ENCODE measurements at places on chromosomes 3 and 15. TPM values are rescaled to one million over a fixed set of nuclear protein-coding genes. Genes with fewer than 3 reads are reported as not detected.

DNA sequence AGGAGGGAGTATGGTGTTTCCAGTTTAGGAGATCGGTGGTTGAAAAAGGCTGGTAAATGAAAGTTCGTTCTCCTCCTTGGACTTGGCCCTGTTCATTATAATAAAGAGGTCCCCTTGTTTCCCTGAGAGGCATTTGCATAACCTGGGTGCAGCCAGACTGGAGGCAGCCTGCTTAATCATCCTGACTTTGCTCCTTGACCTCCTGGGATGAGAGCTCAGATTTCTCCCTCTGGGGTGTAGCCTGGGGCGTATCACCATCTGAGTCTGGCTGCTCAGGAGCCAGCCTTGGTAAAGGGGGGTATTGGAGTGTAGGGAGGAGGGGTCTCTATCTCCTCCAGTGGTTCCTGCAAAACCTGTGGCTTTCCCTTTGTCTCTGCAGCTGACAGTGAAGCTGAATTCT, 21.3 kb upstream of the ACAD9 start:
- H3K36me3 ChIP-seq = no peaks in the 10 kb centered on the region
- H3K4me1 ChIP-seq = no peaks in the 10 kb centered on the region
- H3K27ac ChIP-seq = no peak overlapping the region
- H3K4me3 ChIP-seq = no peak overlapping the region
- no peak for DNase-seq

- DNase-seq = no peak
- H3K4me3 ChIP-seq = no peak overlapping the region
- no peaks in the 10 kb centered on the region for H3K4me1 ChIP-seq
- no peaks in the 10 kb centered on the region for H3K36me3 ChIP-seq
- no peak overlapping the region for H3K27ac ChIP-seq
Observed at GRCh38 chr15:37135225-37135624, 34.9 kb upstream of the MEIS2 start.

- H3K4me3 ChIP-seq = no peak overlapping the region
- no peak overlapping the region for H3K27ac ChIP-seq
- no peaks in the 10 kb centered on the region for H3K4me1 ChIP-seq
- no peaks in the 10 kb centered on the region for H3K36me3 ChIP-seq
- H3K27me3 ChIP-seq = no peaks in the 10 kb centered on the region
Observed at GRCh38 chr15:25894371-25894902, 31.3 kb upstream of the ATP10A start.

The SKIC8 gene
- total RNA-seq = 47.1 TPM

The BCL2A1 gene
- 5.9 TPM for total RNA-seq

DNA sequence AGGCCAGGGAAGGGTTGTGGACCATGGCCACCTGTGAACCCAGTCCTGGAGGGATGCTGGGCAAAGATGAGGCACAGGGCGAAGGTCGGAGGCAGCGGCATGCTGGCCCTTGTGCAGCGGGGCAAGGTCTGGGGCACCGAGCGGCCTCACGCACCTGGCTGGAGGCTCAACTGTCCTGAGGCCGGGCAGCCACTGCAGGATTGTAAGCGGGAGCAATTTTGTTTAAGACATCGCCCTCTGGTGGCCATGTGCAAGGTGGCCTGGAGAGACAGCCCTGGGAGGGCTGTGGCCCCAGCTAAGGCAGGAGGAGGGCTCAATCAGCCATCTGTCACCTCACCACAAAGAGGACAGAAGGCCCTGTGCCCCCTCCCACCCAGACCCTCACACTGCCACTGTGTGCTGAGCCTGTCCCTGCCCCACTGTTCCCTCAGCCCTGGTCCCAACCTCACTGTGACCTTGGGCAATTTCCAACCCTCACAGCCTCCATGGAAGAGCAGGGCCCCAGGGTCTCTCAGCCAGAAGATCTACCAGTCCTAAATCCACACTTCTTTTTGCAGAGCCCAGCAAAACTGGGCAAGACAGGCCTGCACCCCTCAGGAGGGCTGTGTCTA, 46.2 kb downstream of the TPRA1 start:
- no peak overlapping the region for H3K4me3 ChIP-seq
- peaks cover 2% of the 10 kb centered on the region for H3K27me3 ChIP-seq
- H3K36me3 ChIP-seq = no peaks in the 10 kb centered on the region
- DNase-seq = peak; percentile 59
- no peak overlapping the region for H3K27ac ChIP-seq
- no peaks in the 10 kb centered on the region for H3K4me1 ChIP-seq

The NMB gene
- 3.6 TPM for total RNA-seq

GRCh38 chr15:25596644-25597562, 158.1 kb upstream of the UBE3A start:
- no peak overlapping the region for H3K4me3 ChIP-seq
- no peak overlapping the region for H3K27ac ChIP-seq
- no peaks in the 10 kb centered on the region for H3K27me3 ChIP-seq
- DNase-seq = no peak

The DNASE1L3 gene
- total RNA-seq = not detected

Measured in fibroblast of lung (primary cell).